ENCODE measurements at places on chromosomes 11 and 22.
A peak's percentile ranks its signal among the peaks of the same experiment; 100 is the strongest.

- DNase-seq = no peak
These were observed 36.5 kb downstream of the SDHD start for GRCh38 chr11:112123129-112123528.

- DNase-seq = no peak
These were observed 25.0 kb upstream of the EED start for GRCh38 chr11:86219311-86220193.

DNA sequence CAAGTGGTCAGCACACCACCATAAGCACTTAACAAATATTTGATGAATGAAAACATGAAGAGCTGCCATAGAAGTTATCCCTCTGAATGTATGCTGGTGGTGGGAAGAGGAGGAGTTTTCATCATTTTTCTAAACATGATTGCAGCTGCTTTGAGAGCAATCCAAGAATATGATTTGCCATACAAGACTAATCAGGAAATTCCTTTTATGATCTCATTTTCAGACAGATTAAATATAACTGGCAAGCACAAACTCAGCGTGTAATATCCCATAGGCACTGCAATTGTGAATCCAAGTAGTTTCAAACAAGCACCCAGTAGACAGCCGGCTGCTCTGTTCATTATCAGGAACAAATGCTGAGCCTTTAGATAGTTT, 505.7 kb upstream of the LUZP2 start:
- peak; percentile 17 for DNase-seq

- no peak for DNase-seq
These were observed 5.4 kb upstream of the GAS2L1 start for GRCh38 chr22:29300807-29301601.

DNA sequence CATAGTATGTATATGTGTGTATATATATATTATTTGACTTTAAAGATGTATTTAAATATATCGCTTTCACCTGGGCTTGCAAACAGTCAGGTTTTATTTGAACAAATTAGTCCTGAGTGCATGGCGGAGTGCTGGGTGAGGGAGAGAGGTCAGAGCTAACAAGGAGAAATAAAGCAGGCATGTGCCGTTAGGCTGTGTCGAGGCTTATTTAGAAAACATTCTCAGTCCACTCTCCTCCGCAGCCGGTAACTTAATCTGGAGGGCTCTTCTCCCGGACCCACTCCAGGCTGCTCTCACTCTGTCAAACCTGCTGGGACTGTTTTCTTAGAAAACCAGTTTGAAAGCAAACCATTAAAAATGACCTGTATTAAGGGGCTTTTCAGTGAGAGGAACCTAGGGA, 455.9 kb downstream of the MN1 start:
- DNase-seq = no peak

- DNase-seq = no peak
These were observed 46.9 kb upstream of the RFPL3 start for GRCh38 chr22:32310777-32311176.

- DNase-seq = peak; percentile 91
These were observed 25.7 kb downstream of the DRD4 start for GRCh38 chr11:662689-663274.

GRCh38 chr11:8870411-8871170, 40.4 kb upstream of the AKIP1 start:
- peak; percentile 76 for DNase-seq

DNA sequence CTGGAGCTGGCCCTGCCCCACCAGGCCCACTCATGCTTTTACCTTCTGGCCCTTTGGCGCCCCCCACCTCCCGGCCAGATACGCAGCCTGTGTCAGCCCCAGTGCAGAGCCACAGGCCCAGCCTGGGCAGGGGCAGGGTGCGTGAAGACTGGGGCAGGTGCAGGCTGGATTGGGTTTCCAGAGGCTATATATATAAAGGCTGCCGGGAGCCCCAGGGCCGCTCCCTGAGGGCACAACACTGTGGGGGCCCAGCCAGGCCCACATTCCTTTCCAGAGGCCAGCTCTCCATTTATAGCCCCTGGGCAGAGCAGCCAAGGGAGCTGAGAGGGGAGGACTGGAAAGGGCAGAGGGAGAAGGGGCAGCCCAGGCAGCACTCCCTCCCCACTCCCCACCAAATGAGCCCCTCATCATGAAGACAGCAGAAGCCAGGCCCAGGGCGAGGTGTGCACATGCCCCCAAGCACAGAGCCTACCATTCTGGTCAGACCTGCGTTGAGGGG, 5.0 kb upstream of the MYOD1 start:
- no peak for DNase-seq

GRCh38 chr11:117559698-117560097, 232.0 kb downstream of the CEP164 start:
- DNase-seq = no peak

- DNase-seq = no peak
These were observed 85.2 kb downstream of the APOL5 start for GRCh38 chr22:35802885-35803284.

DNA sequence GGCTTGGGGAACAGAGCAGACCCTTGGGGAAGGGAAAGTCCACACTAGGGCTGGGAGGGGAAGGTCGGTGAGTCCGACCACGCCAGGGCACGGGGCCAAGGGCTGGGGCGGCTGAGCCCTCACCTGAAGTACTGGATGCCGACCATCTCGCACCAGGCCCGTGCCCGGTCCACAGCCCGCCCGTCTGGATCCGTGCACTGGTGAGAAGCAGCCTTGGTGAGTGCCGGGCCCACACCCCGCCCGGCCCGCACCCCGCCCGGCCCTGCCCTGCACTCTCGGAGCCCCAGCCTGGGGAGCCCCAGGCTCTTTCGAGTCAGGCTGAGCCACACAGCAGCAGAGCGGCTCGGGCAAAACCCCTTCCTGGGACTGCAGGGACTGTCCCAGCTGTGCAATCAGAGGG, 1.9 kb upstream of the BAIAP2L2 start:
- DNase-seq = no peak

DNA sequence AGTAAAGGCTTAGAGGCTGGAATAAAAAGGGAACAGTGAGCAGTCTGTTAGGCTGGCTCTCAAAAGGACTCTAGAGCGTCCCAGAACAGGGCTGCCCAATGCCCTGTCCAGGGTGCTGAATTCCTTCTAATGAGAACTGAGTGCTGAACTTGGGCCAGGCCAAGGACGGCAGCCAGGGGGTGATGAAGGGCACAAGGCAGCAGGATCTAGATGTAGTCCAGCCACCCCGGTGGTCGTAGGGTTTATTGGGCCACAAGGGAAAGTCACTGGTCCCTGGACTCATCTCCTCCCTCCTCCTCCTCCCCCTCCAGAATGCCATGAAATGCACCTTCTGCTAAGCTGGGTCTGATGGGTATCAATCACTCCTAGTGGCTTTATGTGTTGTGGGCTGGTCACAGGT, 19.2 kb downstream of the NPTXR start:
- peak; percentile 85 for DNase-seq

DNA sequence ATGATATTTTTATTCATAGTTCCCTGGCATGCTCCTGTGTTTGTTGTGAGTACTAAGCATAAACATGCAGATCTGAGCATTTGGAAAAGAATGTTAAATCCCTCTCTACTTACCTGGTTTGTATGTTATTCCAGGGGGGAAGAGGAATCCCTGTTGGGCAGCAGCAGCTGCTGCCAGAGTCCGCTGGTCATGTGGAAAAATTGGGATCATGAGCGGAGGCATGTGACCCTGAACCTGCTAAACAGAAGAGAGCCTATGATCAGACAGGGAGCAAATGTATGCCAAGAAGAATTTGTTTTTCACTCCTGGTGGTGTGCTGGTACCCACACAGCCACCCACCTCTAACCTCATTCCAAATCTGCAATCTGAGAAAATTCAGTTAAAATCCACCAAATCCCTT, 244.7 kb downstream of the SOX6 start:
- no peak for DNase-seq

DNA sequence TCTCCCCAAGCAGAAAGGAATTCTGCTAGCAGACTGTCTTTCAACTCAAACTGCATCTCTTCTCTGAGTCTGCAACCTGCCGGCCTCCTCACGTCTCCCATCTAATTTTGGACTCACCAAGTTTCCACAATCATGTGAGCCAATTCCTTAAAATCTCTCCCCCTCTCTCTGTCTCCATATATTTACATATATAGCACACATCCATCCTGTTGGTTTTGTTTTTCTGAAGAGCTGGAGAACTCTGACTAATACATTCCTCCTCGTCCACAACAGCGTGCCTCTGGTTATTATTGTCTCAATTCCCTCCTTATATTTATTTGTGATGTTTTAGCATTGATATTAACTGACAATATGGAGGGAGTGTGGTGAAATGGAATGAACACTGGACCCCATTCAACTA, 29.6 kb upstream of the FJX1 start:
- peak; percentile 43 for DNase-seq

GRCh38 chr22:44639891-44640617, 62.0 kb upstream of the PRR5 start:
- DNase-seq = no peak

Data from AG20443 (cell line).